ENCODE measurements at places on chromosomes 11 and 22.

DNA sequence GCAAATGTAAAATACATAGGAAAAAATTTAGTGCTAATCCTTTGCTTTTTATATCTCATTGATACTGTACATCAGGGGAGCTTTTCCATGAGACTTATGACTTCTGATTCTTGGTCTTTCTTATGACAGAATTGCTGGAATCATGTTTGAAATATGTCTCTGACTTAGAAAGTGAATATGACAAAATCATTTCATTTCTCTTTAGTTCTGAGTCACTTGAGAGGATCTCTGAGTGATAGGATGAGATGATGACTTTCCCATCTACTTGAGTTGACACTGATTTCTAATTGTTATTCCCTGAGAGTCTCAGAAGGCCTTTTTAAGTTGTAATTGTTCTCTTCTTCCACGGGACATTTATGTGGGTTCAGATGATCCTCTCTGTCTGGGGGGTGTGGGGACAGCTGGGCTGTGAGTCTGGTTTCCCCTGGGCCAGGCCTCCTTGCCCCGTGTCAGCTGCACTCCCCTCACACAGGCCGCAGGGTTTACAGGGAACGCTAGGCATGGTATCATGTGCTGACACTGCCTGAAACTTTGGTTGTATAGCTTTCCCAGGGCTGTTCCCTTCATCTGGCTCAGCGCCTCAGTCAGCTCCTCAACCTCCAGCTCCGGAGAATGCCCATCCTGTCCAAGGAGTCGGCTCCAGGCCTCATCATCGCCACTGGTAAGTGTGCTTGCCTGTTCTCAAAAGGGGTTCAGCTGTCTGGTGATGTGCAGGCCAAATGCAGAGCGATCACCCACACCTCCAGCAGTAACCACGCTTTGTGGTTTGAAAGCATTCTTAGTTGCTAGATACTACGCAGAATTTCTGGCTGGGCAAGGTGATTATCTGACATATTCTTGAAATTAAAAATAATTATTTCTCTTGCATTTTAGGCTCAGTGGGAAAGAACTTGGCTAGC is 69.5 kb upstream of the SORL1-AS1 start:
- peak; percentile 36 for DNase-seq

- DNase-seq: no peak
These were observed 7.8 kb upstream of the LRRC32 start for GRCh38 chr11:76678321-76678720.

DNA sequence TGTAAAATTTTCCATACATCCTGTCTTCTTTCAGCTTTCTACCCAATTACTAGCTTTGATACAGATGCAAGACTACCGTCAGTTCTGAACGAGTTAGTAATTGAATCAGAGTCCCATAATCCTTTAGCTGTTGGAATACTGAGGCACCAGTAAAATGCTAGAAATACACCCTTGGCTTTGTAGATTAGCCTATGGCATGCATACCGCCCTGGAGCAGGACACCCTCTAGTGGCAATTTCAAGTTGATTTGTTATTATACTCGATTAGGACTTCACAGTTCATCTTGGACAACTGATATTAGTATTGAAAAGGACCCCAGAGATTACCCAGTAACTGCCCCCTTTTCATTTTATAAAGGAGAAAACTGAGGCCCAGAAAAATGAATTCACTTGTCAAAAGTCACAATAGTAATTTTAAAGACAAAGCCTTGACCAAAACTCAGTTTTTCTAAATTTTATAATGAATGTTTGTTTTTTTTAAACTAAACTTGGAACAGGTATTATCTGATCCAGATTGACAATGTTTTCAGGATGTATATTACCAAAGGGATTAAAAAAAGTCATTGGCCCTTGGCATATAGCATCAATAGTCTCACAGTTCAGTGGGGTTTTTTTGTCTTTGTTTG is 72.6 kb downstream of the HIPK3 start:
- peak; percentile 64 for DNase-seq

GRCh38 chr11:75563978-75564552 is 2.0 kb downstream of the SERPINH1 start:
- peak; percentile 95 for DNase-seq

GRCh38 chr11:62030071-62030684 is 62.7 kb upstream of the FTH1 start:
- DNase-seq: no peak

- no peak for DNase-seq
These were observed 8.7 kb downstream of the DRAP1 start for GRCh38 chr11:65927904-65928397.
